ENCODE measurements at places on chromosomes 4 and X.

GRCh38 chr4:6105311-6105911, 87.2 kb upstream of the C4orf50 start:
- DNase-seq: no peak

- peak; percentile 31 for DNase-seq
Observed at GRCh38 chrX:38379088-38379487, 26.7 kb downstream of the OTC start.

- no peak for DNase-seq
Observed at GRCh38 chr4:113398441-113399143, 349.1 kb downstream of the ANK2 start.

DNA sequence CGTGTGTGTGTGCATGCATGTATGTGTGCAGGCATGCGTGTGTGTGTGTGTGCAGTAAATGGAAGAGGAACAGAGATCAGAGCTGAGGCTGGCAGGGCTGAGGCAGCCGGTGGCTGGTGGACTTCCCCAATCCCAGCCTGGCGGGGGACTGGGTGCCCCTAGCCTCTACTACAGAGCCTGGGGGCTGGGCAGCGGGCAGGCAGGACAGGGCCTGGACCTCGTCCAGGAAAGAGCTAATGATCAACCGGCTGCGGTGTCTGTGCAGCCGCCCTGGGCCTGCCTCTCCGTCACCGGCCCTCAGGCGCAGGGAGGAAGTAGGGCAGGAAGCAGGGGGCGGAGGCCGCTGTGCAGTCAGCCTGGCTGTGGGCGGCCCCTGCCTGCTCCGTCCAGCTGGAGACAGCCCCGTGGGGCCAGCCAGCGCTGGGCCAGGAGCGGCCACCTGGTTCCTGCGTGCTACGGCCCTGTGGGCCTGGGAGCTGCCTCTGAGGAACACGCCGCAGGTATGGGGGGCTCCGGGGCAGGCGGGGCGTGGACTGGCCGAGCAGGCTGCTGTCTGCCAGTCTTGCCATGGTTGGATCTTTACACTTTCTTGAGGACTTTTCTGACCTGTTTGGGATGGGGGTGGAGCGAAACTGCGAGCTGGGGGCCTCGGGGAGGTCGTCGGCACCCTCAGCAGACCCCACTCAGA, at the start of gene SH3TC1:
Gene SH3TC1 (plus strand): TSS at position 385 of the 688 bp plus-strand sequence. CDS start 5,905 bp downstream, outside the sequence.
- DNase-seq: peak; percentile 96

GRCh38 chrX:78378476-78379115, 51.2 kb upstream of the CYSLTR1 start:
- peak; percentile 23 for DNase-seq

DNA sequence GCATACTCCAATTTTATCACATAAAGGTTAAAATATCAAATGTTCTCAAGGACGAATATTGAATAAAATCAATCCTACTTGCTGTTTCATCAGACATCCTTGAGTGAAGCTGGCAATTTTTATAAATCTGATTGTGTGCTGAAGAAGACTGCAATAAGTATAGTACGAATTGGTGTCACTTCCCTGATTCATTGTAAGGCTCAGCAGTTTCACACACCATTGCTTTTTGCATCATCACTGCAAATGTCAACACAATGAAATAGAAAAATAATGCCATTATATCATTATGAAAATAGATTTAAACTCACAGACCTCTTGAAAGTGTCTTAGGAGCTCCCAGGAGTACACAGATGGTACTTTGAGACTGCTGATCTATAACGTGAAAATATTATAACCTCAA, 172.5 kb downstream of the ANKRD50 start:
- no peak for DNase-seq

- peak; percentile 54 for DNase-seq
Observed at GRCh38 chr4:123421227-123421936, 24.8 kb downstream of the SPRY1 start.

GRCh38 chr4:62119195-62119594, 919.1 kb downstream of the ADGRL3 start:
- no peak for DNase-seq

GRCh38 chr4:8904666-8905065, 33.0 kb upstream of the HMX1 start:
- DNase-seq: no peak

- no peak for DNase-seq
Observed at GRCh38 chr4:102779204-102779603, 18.4 kb upstream of the MANBA start.

DNA sequence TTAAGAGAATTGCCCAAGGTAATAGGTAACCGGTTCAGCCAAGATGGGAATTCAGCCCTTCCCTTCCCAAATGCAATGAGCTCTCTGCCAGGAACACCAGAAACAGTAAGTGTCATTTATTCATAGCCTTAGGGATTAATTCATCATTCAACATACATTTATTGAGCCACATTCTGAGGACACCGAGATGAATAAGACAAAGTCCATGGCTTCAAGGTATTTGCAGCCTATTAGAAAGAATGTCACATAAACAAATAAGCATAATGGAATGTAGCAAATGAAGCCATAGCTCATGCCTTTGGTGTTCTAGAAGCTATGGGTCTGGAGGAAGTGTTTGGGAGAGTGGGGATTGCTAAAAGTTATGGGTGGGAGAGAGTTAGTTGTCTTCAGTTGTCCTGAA, 6.3 kb upstream of the TAB3 start:
- DNase-seq: no peak

DNA sequence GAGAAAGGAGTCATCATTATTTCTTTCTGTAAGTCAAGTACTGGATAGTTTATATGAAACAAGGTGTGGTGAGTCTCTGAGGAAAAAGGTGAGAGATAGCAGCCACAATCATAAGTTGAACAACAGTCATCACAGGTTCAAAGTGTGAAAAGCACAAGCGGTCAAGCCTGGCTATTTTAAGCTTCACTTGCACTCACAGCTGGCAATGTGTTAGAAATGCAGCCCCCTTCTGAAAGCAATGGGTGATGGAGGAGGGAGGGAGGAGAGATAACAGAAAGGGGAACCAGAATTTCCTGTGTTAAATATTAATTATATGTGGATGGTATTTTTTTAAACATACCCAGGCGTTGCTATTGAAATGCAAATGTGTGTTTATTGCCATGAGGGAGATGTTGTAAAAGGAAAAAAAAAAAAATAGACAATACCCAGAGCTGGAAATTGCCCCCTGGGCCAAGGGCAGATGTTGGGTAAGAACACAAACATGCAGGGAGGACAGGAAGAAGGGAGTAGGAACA, 26.9 kb upstream of the BMP3 start:
- no peak for DNase-seq

- DNase-seq: no peak
Observed at GRCh38 chr4:26736621-26737020, 124.0 kb upstream of the STIM2 start.

All from NB4 (cell line).